ENCODE measurements at places on chromosomes 4 and X.

GRCh38 chr4:57113870-57114269 lies 3.7 kb upstream of the IGFBP7 start:
- no peak for ATAC-seq

DNA sequence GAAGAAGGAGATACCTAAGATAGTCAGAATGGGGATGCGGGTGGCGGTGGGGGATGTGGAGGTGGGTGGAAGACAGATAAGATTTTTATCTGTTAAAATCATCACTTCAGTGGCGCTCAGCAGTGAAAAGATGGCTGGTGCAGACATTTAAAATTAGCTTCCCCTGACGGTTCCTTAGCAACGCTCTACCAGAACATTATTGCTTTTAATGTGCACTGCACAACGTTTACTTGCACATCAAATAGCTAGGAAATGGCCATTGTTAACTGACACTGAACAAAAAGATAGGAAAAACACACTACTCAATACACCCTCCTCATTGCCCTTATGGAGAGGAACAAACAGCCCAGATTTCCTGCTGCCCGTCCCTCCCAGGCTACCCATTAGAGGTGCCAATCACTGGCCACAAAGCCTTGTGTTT lies 61.0 kb upstream of the FTHL17 start:
- no peak for ATAC-seq

GRCh38 chr4:10094841-10095240 lies 21.8 kb downstream of the WDR1 start:
- no peak for ATAC-seq

- no peak for ATAC-seq
Observed at GRCh38 chr4:162681212-162681611, 485.5 kb downstream of the NAF1 start.

GRCh38 chr4:166318810-166319525 lies 445.9 kb downstream of the TLL1 start:
- ATAC-seq = no peak

DNA sequence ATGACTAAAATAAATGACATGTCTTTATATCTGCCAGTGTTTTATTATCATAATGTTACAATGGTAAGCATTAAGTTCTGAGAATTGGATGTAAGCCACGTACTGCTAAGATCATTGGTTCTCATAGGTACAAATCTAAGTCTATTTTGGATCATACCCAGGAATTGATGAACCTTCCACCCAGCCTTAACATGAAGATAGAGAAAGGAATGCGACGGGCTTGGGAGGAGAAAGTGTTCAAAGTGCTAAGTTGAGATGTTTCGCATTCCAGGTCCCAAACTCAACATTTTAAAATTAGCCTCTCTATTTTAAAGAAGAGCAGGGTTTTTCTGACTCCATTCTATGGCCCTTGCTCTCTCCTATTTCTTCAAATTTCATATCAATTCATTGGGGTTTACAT lies 54.9 kb upstream of the FRAS1 start:
- ATAC-seq = no peak

DNA sequence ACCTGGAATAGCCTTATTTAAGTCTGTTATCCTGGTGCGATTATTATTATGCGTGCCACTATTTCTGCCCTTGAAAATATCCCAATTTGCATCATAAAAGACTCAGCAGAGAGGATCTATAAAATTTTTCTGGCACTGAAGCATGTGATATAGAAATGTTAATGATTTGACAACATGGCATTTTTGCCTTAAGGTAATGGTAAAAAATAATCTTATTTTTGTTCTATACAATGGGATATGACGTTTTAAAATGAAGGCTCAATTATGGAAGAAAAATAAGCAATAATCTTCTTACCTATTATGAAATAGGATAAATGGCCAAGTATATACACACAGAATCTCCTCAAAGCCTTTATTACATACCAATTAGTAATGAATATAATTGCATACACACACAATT lies 113.5 kb downstream of the PDGFC start:
- no peak for ATAC-seq

DNA sequence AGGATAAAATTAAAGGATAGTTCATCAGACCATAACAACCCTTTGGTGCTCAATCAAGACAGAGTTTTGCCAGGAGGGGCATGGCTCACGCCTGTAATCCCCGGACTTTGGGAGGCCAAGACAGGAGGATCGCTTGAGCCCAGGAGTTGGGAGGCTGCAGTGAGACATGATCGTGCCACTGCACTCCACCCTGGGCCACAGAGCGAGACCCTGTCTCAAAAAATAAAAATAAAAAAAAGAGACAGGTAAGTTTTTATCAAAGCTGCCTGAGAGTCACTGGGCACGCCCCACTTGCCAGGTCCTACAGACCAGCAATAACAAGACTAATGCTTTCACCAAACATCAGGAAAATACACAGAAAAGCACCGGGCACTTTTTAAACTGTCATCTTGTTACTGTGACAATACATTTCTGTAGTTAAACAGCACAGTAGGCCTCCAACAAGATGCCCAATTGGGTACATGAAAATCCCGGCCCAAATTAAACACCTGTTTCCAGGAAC lies 765 bp downstream of the CFAP97 start:
- peak; percentile 1 for ATAC-seq

GRCh38 chr4:69484011-69484410 lies 11.7 kb downstream of the UGT2B4 start:
- no peak for ATAC-seq

All from activated CD4-positive, CD25-positive, alpha-beta regulatory T cell treated with anti-CD3 and anti-CD28 coated beads, Interleukin-2, amount 50 U/mL, for 24 hours (primary cell).